Left cardiac atrium (tissue), 4 donors: ENCODE measurements at places on chromosomes 11 and 22.

DNA sequence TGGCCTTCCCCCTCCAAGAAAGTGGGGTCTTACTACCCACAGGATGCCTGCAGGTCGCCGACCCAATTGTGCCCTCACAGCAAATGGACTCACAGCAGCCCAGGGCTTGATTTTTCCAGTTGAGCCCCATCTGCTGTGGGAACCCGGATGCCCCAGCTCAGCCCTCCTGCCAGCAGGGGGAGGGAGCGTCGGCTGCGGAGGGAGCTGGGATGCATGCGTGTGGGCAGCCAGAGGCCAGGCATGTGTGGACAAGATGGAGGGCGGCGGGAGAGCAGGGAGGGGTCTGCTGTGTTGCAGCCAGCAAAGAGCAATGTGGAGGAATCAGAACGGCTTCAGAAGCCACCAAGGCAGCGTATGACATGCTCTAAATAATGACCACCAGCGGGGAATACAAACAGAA, 41.0 kb upstream of the EIF3D start:
- DNase-seq = no peak

DNA sequence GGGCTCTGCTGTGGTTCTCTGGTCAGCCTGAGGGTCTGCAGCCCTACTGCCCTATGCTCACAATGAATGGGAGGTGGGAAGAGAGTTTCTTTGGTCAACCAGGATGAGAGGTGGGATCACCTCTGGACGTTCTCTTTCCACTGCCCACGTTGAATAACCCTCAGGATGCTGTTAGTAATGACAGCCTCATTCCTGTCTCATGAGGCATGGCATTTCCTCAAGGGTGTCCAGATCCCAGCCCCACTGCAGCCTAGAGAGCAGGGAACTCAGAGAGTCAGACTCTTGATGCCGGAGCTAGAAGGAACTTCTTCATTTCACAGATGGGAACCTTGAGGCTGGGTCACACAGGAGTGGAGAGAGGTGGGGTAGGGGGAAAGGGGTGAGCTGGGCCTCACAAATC, 196.0 kb downstream of the CEP164 start:
- no peak for DNase-seq

- DNase-seq = no peak
These were observed 420.7 kb upstream of the CADM1 start for GRCh38 chr11:115924744-115925567.

DNA sequence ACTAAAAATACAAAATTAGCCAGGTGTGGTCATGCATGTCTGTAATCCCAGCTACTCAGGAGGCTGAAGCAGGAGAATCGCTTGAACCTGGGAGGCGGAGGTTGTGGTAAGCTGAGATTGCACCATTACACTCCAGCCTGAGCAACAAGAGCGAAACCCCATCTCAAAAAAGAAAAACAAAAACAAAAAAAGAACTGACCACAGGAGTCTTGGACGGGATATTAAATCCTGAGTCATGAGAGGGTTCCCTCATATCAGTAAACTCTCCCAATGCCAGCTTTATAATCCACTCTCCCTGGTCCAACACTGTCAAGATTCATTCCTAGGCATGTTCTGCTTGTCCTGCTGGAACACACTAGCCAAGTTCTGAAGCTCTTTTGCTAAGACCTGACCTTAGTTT, 61.5 kb upstream of the EP300 start:
- no peak for DNase-seq

GRCh38 chr11:118417801-118418200, 16.4 kb downstream of the ATP5MG start:
- no peak for DNase-seq

DNA sequence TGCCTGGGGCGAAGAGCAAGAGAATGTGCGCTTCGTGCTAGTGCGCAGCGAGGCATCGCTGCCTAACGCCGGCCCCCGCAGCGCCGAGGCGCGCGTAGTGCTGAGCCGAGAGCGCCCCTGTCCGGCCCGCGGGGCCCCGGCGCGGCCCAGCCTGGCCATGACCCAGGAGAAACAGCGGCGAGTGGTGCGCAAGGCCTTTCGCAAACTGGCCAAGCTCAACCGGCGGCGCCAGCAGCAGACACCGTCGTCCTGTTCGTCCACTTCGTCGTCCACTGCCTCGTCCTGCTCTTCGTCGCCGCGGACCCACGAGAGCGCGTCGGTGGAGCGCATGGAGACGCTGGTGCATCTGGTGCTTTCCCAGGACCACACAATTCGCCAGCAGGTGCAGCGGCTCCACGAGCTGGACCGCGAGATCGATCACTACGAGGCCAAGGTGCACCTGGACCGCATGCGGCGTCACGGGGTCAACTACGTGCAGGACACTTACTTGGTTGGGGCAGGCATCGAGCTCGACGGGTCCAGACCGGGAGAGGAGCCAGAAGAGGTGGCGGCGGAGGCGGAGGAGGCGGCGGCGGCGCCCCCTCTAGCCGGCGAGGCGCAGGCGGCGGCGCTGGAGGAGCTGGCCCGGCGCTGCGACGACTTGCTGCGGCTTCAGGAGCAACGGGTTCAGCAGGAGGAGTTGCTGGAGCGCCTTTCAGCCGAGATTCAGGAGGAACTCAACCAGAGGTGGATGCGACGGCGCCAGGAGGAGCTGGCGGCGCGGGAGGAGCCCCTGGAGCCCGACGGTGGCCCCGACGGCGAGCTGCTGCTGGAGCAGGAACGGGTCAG, 1.0 kb downstream of the RASSF10 start:
- DNase-seq = peak; percentile 31

- DNase-seq = peak; percentile 55
These were observed 540 bp downstream of the PPARA start for GRCh38 chr22:46150655-46151477.

DNA sequence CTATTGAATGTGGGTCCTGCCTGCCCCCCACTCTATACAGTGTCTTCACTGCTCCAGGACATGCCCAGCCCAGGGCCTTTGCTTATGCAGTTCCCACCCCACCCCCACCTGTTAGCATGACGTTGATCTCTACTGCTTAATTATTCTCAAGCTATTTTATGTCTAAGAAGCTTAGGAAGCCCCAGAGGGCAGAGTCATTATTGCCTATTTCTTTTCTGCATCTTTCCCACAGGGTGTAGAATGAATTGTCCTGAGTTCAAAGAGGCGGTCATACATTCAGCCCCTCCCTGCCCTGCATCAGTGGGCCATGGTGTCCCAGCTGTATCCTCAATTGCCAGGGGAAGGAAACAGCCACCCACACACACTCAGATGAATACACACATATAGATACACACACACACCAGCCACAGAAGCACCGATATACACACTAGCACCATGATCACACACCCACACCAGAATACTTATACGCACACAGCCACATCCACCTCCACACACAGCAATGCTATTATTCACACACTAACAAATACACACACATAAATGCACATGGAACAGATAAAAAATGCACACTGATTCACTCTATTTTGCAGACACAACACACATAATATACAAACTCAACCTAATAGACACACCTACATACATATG, 1.5 kb downstream of the PDE2A start:
- DNase-seq = no peak

DNA sequence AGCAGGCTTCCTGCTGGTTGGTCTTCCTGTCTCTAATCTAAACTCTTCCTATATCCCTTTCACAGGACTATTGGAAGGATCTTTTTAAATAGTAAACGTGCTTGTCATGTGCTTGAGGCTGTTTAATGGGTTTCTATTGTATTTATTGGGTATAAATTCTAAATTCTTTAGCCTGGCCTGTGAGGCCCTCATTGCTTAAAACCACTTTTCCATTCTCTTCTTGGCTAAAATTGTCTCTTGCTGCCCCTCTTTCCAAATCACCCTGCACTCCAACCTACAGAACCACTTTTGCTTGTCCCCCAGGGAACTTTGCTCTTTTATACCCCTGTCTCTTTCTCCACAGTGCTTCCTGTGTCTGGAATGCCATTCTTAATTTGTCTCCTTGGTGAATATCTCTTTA, 46.4 kb upstream of the MUC15 start:
- no peak for DNase-seq

- DNase-seq = no peak
These were observed 32.7 kb downstream of the CD6 start for GRCh38 chr11:61004180-61004611.

DNA sequence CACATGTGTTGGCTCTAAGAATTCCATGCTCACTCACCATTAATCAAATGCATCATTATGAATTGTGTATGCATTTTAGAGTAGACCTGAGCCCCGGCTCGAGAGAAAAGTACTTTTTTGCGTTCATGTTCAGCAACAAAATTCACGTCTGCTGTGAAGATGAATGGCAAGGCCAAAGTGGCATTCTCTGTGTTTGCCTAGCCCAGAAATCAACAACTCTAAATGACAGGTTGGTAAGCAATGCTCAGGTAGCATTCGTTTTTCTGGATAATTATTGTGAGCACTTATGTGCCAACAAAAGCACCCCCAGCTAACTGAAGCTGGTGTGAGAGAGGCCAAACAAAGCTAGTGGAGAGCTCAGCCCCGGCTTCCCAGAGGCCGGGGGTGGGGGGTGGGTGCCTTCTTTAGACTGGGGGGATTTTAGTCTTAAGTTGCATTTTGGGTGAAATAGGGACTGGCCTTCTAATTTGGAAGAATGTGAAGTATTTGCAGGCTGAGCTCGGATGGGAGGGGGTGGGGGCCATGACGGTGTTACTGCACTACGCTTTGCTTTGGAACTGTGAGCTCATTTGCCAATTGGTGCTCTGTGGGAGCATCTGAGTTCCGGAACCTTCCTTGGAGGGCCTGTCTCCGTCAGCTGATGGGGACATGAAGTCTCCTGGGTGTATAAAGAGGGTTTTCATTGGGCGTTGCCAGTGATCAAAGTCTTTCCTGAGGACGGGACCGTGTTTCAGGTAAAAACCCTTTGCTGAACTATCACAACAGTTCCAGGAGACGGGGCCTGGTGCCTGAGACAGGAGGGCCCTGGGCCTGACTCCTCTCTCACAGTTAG, 29.0 kb upstream of the ALX4 start:
- DNase-seq = no peak

GRCh38 chr11:455566-456147, 5.6 kb downstream of the PTDSS2 start:
- DNase-seq = no peak

DNA sequence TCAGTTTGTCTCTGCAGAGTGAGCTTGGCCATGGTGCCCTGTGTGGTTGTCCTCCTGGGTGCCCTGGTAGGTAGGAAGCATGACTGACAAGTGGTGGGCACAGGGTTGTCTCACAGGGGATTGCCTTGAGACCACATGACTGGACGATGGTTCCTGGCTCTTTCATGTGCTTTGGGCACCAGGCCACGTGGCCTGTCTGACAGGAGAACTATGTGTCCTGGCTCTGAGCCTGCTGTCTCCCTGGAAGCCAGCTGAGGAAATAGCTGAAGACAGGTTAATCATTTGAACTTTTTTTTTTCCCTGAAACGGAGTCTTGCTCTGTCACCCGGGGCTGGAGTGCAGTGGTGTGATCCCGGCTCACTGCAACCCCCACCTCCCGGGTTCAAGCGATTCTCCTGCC, 93.2 kb downstream of the LDLRAD3 start:
- peak; percentile 47 for DNase-seq

DNA sequence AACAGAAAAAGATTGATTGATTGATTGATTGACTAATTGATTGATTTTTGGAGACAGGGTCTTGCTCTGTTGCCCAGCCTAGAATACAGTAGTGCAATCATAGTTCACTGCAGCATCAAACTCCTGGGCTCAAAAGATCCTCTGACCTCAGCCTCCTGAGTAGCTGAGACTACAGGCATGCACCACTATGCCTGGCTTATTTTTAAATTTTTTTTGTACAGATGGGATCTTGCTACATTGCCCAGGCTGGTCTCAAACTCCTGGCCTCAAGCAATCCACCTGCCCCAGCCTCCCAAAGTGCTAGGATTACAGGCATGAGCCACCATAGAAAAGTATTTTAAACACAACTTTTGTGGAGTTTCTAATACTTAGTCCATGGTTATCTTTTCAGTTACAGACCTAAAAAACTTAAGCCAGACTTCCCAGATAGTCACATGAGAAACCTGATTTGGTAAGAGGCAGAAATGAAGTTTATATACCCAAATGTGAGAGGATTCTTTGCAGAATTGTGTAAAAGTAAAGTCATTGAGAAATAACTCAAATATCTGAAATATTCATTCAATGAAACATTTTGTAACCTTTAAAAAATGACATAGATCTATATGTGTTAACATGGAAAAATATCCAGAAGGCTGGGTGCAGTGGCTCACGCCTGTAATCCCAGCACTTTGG, 186.5 kb downstream of the SWAP70 start:
- no peak for DNase-seq

- DNase-seq = no peak
These were observed 14.6 kb upstream of the CYP2D6 start for GRCh38 chr22:42145175-42145574.

- DNase-seq = no peak
These were observed 18.2 kb upstream of the MUC5AC start for GRCh38 chr11:1139441-1140083.

- DNase-seq = no peak
These were observed 173.9 kb downstream of the DDX10 start for GRCh38 chr11:108838792-108839105.

GRCh38 chr22:50084614-50085021, 608 bp downstream of the MLC1 start:
- DNase-seq = no peak

- peak; percentile 90 for DNase-seq
These were observed 444 bp upstream of the TSKU start for GRCh38 chr11:76782531-76783293.

DNA sequence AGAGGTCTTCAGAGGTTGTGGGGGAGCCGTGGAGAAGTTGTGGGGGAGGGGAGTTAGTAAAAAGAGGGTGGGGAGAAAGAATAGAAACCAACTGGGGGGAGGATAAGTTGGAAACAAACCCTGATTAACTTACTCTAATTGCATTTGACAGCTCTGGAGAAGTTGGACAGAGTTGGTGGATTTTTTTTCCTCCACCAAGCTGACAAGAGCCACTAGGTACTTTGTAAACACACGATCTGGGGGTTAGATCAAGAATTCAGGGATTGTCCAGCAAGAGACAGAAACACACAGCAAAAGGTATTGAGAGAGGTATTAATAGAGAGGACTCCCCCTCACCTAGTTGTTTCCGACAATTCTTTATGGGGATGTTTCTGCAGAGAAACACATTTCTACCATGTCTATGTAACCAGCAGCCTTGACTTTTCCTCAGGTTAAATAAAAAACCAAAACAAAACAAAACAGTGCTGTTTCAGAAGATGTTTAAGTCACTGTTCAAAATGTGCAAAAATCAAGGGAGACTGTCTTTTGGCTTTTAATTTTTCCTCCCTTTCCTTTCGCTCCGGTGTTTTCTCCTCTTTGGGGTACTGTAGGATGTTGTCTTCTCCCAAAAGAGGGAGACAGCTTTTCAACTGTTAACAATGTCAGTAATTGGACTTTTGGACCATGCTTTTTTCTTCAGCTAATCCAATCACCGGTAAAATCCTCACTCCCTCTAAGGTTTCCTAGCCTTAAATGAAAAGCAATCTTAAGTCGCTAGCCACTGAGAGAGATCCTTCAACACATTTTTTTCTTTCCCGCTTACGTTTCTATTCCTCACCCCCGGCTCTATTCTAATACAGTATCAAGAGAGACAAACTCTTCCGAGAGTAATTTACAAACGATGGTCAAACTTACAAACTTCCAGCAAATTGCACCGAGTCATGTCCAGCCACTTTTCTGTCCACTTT, 708 bp downstream of the MAML2 start:
- no peak for DNase-seq
